Thyroid gland (tissue), 4 donors: ENCODE measurements at places on chromosomes 2 and 18.

GRCh38 chr2:74502720-74503505 lies 3.5 kb upstream of the LBX2 start:
- DNase-seq = peak; percentile 60

DNA sequence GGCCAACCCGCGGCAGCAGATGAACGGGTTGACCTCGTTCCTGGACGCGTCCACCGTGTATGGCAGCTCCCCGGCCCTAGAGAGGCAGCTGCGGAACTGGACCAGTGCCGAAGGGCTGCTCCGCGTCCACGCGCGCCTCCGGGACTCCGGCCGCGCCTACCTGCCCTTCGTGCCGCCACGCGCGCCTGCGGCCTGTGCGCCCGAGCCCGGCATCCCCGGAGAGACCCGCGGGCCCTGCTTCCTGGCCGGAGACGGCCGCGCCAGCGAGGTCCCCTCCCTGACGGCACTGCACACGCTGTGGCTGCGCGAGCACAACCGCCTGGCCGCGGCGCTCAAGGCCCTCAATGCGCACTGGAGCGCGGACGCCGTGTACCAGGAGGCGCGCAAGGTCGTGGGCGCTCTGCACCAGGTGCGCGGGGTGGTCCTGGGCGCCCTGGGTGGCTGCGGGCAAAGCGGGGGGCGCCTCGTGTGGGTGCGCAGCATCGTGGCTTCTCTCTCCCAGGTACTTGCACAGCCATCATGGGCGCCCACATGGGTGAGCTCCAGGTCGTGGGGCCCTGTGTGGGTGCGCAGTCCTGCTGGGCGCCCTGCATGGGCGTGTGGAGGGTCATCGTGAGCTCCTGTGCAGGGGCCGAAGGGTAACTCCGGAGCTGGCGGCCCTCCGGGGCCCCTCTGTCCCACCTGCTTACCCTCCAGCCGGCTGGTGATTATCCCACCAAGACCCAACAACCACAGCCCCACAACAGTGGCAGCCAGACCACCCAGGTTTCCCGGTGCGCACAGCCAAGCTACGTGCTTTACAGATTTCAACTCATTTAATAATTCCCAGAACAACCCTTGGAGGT lies 64.2 kb downstream of the TPO start:
- no peak for DNase-seq

DNA sequence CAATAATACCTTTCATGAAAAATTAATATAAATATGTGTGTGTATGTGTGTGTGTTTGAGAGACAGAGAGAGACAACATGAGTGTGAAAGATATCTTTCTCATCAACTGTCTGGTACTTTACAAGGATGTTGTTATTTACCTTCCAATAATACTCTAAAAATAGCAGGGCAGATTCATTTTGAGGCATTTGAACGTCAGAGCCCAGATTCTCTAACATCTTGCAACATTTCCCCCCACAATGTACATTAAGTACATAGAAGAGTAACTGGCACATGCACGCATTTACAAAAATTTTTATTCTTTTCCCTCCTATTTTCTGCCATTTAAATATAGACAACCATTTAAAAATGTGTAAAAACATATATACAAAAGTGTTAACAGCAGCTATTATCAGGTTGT lies 100.9 kb downstream of the PID1 start:
- DNase-seq = no peak

- DNase-seq = no peak
Measured at GRCh38 chr18:50131591-50131990, 63.4 kb downstream of the MYO5B start.

DNA sequence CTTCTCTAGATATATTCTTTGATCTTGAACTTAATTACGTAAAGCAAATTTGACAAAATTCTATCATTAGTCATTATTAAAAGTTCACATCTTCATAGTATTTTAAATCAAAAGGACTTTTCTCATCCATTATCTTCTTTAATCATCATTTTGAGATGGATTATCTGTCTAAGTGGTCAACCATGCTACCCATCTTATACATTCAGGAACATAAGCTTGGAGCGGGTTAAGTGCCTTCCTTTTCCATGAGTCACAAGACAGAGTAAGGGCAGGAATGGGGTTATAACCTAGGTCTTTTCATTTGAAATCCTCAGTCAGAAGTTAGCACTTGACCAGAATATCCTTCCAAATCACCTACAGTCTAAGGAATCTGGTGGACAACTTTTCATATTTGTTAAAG lies 297.1 kb downstream of the TCF4 start:
- DNase-seq = no peak

GRCh38 chr2:225131898-225132297 lies 89.6 kb upstream of the DOCK10 start:
- no peak for DNase-seq

DNA sequence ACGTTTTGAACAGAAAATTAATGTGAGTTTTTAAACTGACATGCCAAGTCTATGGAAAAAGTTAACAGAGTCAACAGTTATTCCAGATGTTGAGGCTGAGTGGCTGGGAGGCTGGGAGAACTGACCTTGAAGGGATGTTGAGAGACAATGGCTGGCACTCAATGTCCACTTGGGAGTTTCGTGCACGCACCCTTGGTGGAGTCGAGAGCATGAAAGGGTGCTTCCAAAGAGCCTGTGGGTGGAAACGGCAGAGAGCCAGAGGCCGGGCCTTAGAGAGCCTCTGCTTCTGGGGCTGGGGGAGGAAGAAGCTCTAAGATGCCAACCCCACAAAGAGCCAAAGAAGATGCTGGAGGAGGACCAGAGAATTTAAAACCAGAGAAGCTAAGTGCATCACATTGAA lies 63.4 kb upstream of the L3MBTL4 start:
- DNase-seq = no peak

DNA sequence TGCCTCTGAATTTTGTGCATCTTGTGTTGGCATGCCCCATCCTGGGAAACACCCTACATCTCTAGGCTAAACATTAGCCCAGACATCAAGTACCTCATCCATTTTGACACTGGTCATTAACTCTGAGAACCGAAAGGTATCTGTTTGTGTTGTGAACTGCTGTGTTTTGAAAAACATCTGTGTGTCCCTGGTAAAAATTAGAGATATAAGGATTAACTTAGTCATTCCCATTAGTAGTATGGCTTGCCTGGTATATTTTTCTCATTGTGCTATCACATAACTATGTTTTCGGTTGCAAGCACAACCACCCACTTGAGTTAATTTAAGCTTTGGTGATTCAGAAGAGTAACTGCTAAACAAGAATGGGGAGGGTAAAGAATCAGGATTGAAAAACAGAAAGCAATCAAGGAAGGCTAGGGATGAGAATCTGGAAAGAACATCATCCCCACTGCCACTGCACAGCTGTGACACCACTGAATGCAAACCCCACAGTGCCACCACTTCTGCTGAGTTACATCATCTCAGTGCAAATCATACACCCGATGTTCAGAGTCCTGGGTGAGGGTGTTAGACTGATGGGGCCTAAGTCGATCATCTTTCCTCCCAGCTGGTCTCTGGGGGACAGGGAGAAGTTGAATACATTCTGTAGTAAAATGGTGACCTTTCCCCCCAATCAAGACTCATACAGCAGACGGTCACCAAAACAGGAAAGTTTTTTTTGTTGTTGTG lies 234.0 kb downstream of the EPHA4 start:
- no peak for DNase-seq

GRCh38 chr2:107340955-107341354 lies 455.0 kb upstream of the ST6GAL2 start:
- no peak for DNase-seq

- DNase-seq = no peak
Measured at GRCh38 chr2:145360129-145360790, 840.3 kb upstream of the ZEB2 start.

- no peak for DNase-seq
Measured at GRCh38 chr2:171723716-171724683, 36.7 kb downstream of the DYNC1I2 start.

DNA sequence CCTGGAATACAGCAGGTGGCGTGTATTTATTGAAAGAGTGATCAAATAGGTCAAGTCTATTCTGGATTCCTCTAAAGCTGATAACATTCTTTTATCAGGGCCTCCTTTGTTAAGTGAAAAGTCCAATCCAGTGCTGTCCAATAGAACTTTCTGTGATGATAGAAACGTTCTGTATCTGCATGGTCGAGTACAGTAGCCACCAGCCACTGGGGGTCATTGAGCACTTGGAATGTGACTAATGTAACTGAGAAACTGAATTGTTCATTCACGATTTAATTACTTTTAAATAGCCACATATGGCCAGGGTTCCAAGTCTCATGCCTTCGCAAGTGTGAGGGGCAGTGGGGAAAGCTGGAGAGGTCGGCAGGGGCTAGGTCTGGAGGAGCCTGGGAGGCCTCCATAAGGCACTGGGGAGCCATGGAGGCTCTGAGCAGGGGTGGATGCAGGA lies 20.5 kb downstream of the SH2D6 start:
- DNase-seq = peak; percentile 46

- DNase-seq = no peak
Measured at GRCh38 chr2:147630585-147630984, 214.2 kb upstream of the ACVR2A start.

GRCh38 chr2:150109028-150109427 lies 378.4 kb downstream of the RND3 start:
- no peak for DNase-seq

GRCh38 chr2:65164426-65164891 lies 34.6 kb upstream of the RAB1A start:
- no peak for DNase-seq

- no peak for DNase-seq
Measured at GRCh38 chr18:29254123-29254522, 1077.2 kb upstream of the CDH2 start.

GRCh38 chr2:222875482-222875881 lies 14.6 kb downstream of the ACSL3 start:
- no peak for DNase-seq

- DNase-seq = no peak
Measured at GRCh38 chr2:212124598-212124997, 414.0 kb downstream of the ERBB4 start.
